ENCODE measurements at places on chromosomes 6 and 20.

DNA sequence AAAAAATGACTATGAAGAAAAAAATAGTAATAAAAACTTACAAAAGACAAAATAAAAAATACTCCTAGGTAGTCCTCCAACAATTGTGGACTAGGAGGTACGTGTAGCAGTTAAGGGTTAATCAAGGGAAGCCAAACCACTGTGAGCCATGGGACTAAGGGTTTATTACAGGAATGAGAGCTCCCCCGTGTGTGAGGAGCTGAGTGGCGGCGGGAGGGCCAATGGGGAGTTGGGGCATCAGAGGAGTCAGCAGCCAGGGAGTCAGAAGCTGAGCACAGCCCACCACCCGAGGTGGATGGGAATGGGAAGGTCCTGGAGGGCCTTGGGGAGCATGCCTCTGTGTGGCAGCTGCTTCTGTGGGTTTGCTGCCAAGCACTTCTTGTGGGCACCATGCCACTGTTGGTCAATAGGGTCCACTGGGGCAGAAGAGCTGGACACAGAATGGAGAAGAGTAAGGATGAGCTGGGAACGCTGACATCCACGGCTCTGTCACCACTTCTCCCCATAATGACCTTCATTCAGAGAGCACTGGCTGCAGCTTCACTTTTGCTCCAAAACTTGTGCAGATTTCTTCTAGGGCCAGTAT is 373.3 kb downstream of the CDKAL1 start:
- DNase-seq, result no peak

- DNase-seq, result no peak
These were observed 525 bp downstream of the MACROD2 start for GRCh38 chr20:13995841-13996240.

- no peak for DNase-seq
These were observed 31.0 kb upstream of the PRL start for GRCh38 chr6:22327881-22328280.

GRCh38 chr20:5354901-5355300 is 38.1 kb upstream of the PROKR2 start:
- DNase-seq, result no peak

- DNase-seq, result peak; percentile 51
These were observed 80.2 kb downstream of the ERMARD start for GRCh38 chr6:169831450-169832246.

- no peak for DNase-seq
These were observed 102.3 kb downstream of the HIVEP2 start for GRCh38 chr6:142842418-142843261.

GRCh38 chr6:32854376-32855178 is 585 bp downstream of the PSMB9 start:
- peak; percentile 52 for DNase-seq

DNA sequence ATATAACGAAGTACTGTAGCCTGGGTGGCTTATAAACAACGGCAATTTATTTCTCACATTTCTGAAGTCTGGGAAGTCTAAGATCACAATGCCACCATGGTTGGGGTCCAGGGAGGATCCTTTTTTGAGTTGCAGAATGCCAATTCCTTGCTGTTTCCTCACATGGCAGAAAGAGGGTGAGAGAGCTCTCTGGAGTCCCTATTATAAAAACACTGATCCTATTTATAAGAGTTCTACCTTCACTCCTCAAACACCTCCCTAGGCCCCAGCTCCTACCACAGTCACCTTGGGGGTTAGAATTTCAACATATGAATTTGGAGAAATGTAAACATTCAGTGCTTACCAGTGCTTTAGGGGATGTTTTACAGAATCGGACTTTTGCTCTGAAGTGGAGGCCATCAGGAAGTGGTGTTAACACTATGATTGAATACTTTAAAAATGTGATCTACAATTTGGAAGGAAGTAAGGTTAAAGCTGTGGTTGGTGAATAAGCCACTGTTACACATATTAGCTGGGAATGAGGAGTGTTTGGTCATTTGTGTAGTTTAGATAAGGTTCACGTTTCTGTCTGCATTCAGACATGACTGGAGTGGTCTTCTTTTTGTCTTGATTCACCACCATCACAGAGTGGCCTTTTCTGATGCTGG is 79.9 kb upstream of the SPTLC3 start:
- DNase-seq, result no peak

- no peak for DNase-seq
These were observed 33.5 kb upstream of the EPB41L1 start for GRCh38 chr20:36120991-36121390.

DNA sequence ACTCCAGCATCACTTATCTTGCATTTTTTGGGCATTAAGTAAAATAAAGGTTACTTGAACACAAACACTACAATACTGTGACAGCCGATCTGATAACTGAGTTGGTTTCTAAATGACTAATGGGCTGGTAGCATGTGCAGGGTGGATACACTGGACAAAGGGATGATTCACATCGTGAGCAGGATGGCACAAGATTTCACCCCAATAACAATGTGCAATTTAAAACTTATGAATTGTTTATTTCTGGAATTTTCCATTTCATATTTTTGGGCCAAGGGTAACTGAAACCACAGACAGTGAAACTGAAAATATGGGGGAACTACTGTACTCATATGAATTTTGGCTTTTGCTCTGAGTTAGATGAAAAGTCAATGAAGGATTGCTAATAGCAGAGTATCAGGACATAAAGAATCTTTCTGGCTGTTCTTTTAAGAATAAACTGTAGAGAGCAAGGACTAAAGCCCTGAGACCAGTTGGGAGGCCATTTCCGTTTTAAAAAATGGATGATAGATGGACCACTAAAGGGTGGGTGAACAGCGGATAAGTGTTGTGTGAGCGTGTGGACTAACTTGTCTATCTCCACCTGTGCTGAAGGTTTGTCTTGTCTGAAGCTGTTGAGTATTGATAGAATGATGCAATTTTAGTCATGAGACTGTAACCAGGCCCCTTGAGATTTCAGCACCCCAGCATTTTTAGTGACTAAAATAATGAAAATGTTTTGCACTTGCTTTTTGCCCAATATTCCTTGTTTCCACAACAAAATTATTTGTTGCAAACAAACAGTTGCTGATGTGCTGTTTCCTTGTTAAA is 8.2 kb downstream of the SPINT3 start:
- DNase-seq, result no peak

DNA sequence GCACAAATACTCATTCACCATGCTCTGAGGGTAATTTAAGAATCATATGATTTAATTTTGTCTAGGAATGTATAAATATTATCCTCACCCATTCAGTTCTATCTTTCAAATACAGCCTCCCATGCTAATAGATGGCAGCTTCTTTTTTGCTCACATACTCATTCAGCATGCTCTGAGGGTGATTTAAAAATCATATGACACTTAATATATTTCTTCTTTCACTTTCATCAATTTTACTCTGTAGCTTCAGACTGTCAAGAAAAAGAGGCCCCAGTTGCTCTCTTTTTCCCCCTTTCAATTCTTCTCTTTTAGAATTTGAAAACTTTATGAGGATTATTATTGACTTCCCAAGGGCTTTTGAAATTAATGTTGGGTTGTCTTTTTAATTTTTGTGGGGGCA is 161.7 kb upstream of the LAMP5 start:
- no peak for DNase-seq

- DNase-seq, result no peak
These were observed 7.0 kb downstream of the MUC21 start for GRCh38 chr6:30990422-30991086.

GRCh38 chr6:24673625-24674024 is 6.7 kb downstream of the ACOT13 start:
- DNase-seq, result no peak

- DNase-seq, result no peak
These were observed 5.8 kb upstream of the GPR31 start for GRCh38 chr6:167163476-167164011.

GRCh38 chr6:155372256-155372655 is 58.0 kb upstream of the TFB1M start:
- DNase-seq, result no peak

- DNase-seq, result no peak
These were observed 374.8 kb downstream of the QKI start for GRCh38 chr6:163789199-163789810.

DNA sequence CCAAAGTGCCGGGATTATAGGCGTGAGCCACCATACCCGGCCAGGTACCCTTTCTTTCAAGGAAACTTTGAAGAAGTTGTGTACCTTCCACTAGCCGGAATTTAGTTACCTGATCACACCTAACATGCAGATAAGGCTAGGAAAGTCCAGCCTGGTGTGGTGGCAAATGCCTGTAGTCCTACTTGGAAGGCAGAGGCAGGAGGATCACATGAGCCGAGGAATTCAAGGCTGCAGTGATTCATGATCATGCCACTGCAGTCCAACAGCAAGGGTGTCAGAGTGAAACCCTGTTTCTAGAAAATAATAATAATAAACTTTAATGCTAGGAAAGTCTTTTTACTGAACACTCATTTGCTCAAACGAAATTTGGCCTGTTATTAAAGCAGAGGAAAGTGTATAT is 21.0 kb downstream of the NFYA start:
- DNase-seq, result no peak

- DNase-seq, result no peak
These were observed 37.9 kb downstream of the ERMARD start for GRCh38 chr6:169789146-169789943.

All from naive B cell (primary cell).